Stimulated activated CD8-positive, alpha-beta memory T cell treated with anti-CD3 and anti-CD28 coated beads, Interleukin-4, amount 100 ng/mL, for 4 hours (primary cell): ENCODE measurements at places on chromosomes 2 and 18.

DNA sequence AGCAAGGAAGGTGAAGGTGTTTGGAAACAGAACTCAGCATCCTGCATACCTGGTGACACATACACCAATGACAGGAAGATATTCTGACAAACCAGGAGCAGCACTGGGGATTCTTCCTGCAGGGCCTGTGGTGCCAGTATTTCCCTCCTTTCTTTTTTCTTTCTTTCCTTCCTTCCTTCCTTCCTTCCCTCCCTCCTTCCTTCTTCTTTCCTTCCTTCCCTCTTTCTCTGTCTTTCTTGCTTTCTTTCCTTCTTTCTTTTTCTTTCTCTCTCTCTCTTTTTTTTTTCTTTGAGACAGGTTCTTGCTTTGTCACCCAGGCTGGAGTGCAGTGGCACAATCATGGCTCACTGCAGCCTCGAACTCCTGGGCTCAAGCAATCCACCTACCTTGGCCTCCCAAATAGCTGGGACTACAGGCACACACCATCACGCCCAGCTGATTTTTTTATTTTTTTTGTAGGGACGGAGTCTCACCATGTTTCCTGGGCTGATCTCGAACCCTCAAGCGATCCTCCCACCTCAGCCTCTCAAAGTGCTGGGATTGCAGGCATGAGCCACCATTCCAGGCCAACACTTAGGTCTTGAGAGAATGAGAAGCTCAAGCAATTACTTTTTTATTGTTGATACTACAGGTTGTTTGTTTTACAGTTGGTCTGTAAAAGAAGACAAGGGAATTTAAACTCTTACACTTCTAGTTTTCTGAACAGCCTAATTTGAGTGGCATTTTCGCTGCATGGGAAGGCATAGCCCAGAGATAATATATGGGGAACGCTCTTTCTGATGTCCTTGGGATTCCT lies 54.7 kb upstream of the GATA6 start:
- no peak for DNase-seq

GRCh38 chr2:41941831-41942230 lies 106.0 kb upstream of the PKDCC start:
- no peak for DNase-seq

- no peak for DNase-seq
Observed at GRCh38 chr2:57370882-57371585, 675.6 kb upstream of the VRK2 start.

GRCh38 chr18:53887447-53887846 lies 337.0 kb downstream of the MBD2 start:
- no peak for DNase-seq

GRCh38 chr2:207860685-207861084 lies 91.0 kb upstream of the FZD5 start:
- DNase-seq = no peak

DNA sequence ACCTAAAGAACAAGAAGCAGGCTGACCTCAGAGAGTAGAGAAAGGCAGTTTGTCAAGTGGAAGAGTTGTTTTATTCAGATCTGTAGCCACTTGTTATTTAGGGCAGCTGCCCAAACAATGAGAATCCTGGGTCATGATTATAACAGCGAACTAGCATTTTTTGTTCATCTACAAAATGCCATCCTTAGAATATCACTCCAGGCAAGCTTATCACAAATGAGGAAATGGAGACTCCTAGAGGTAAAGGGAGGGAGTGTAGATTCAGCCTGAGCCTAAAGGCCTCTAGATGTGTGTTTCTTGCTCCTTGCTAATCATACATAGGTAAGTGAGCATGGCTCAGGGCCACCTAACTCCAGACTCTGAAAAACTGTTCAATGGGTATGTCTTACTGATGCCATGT lies 126.1 kb downstream of the HNMT start:
- no peak for DNase-seq

GRCh38 chr2:197934934-197935289 lies 130.5 kb downstream of the PLCL1 start:
- no peak for DNase-seq

DNA sequence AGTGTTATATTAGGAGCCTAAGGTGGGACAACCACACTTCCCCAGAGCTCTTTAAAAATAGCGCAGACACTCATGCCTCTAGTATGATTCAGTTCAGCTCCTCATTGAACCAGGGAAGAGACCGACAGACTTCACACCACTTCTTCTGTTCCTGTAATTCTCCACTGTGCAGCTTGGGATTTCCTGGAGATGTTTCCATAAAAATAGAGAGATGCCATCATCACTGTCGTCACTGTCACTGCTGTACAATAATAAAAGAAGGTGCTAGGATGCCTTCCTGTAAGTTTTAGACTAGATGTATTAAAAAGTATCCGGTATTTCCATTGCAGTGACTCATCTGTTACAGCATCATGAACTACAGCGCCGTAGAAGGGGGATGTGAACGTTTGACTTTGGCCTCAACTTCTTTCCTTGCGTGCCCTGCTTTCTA lies 110.9 kb downstream of the FAM210A start:
- no peak for DNase-seq

DNA sequence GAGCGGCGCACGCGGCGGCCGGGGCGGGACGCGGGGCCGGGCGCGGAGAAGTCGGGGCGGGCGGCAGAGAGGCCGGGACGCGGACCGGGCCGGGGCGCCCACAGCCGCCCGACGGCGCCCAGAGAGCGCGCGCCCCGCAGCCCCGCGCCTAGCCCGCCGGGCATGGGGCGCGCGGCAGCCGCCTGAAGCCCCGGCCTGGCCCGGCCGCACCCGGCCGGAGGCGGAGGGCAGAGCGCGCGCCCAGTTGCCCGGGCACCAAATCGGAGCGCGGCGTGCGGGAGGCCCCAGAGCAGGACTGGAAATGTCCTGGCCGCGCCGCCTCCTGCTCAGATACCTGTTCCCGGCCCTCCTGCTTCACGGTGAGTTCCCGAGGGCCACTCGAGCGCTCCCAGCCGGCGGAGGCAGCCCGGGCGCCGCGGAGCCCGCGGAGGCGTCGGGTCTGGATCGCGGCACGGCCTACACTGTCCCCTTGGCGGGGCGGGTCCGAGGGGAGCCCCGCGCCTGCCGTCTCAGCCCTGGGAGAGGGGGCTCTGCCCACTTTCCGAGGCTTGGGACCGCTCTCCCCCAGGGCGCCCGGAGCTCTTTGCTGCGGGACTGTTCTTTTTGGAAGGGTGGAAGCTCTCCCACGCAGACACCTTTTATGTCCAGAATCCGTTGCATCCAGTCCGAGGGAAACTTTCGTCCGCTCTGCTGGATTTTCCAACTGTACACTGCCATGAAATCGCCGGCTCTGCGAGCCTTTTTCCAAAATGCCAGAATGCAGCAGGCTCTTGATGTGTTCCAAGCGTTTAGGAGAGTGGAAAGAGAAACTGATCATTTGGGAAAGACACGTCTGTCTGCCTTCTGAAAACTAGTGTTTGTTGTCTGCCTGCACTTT lies 484 bp downstream of the APCDD1 start:
- no peak for DNase-seq

- DNase-seq = no peak
Observed at GRCh38 chr2:23645230-23645808, 260.3 kb downstream of the KLHL29 start.

DNA sequence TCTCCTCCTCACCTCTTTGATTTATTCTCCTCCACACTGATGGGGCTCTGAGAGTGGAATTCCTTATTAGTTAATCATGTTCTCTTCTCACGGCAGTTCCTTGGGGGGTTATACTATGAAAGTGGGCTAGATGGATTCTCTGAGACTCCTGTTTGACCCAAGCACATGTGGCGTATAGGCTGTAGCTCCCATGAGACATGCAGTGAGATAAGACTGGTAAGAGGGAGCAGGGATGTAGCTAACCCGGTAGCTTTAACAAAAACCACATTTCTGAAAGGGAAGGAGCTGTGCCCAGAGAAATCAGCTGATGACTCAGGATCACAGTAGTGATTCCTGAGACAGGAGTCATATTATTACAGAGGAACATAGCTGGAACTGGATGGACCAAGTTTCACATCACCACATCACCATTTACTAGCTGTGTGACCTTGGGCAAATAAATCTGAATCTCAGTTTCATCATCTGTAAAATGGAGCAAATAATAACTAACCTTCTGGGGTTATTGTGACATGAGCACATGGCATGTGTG lies 82.9 kb downstream of the CRIM1 start:
- no peak for DNase-seq

DNA sequence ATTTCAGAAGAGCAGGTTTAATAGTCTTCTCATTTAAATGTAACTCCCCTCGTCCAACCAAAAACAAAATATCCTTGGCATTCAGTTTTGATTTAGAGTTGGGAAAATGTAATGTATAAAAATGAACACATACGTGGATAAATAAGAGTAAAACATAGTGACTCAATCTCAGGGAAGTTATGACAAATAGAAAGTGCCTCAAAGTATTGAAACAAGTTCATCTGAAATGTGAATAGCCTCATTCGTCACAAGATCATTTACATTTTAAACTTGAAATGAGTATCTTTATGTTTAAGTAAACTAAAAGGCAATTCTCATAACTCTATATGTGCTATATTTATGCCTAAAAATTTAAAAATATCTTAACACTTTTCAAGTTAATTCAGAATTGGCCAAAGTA lies 122.2 kb upstream of the SMAD7 start:
- DNase-seq = no peak

DNA sequence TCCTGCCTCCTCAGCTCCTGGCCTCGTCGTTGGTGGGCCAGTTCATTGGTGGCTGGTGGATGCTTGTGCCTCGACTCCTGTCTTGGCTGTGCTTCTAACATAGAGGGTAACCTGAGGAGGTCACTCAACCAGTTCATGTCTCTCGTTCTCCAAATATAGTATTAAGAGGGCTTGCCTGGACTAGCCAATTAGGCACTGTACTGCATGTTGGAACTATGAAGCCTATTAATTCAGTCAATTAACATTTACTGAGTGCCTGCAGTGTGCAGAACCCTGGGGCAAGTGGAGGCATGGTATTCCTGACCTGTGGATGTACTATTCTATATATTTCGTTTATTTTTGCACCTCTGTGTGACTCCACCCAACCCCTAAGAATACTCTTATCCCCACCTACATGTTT lies 89.9 kb upstream of the PELI1 start:
- no peak for DNase-seq

- no peak for DNase-seq
Observed at GRCh38 chr2:142668420-142668819, 209.0 kb upstream of the KYNU start.

DNA sequence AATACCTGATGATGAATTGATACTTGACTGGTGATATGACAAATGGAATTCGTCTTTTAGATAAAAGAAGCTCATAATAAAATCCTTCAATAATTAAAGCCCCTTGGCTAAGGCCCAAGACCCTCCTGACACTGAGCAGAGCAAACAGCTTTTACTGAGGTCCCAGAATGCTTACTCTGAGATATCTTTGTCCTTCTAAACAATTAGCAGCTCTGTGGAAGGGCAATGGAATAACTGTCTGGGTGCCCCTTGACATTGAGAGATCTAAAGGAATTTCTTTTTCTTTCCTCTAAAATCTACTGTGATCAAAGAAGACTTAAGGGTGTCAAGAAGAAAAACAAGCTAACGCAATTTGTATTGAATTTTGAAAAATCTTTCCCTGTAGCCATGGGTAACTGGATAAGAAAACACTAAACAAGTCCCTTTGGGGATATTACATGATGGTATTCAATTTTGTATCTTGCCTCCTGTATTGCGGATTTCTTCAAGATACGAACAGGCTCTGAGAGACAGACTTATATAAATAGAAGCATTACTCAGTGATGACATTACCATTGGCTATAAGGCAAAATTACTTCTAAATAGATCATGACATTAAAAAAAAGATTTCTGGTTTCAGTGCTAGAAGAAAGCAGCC lies 128.8 kb downstream of the MREG start:
- DNase-seq = no peak

DNA sequence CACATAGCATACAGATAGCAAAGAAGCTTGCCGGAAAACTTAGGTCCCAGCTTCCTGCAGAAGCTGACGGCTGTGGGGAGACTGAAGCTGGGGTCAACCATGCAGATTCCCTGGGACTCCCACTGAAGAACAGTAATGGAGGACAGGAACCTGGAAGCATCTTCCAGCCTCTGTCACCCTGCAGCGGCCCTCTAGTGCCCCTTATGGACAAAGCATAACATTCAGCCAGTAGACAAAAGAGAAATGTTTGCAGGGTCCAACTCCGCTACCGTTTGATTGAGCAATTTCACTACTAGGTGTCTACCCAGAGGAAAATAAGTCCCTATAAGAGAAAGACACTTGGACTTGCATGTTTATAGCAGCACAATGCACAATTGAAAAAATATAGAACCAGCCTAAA lies 460.6 kb downstream of the CNTNAP5 start:
- no peak for DNase-seq

DNA sequence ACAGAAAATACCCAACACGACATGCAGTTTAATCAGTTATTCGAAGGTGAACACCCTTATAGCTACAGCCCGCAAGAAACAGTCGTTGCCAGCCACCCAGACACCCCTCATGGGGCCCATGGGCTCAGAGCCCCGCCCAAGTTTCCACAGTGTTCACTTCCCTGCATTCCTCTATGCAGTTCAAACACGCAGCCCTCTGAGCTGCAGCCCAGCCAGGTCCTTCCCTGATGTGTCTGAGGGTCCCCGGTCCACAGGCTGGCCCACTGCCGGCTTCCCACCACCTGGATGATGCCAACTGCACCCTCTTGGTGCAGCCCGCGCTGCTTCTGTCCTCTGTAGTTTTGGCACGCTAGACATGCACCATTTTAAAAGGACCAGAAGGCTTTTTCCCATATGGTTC lies 87.4 kb downstream of the ZNF516 start:
- DNase-seq = no peak

- no peak for DNase-seq
Observed at GRCh38 chr2:190477661-190478454, 56.7 kb downstream of the NEMP2 start.

DNA sequence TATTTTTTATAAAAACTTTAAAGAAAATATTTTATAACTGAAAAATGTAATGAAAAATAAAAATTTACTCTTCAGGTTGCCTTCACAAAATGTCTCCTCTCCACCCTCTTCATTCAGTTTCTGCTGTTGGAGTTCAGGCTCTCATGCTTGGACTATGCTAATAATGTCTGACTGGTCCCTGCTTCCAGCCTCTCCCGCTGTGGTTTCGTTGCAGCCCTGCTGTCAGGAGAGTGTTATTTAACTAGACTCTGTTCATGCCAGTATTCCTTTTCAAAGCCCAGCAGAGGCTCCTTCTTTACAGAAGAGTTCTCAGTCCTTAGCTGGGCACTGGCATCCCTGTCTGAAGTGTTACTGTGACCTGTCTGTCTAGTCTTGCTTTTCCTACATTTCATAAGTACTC lies 40.4 kb downstream of the CLIP4 start:
- DNase-seq = no peak

DNA sequence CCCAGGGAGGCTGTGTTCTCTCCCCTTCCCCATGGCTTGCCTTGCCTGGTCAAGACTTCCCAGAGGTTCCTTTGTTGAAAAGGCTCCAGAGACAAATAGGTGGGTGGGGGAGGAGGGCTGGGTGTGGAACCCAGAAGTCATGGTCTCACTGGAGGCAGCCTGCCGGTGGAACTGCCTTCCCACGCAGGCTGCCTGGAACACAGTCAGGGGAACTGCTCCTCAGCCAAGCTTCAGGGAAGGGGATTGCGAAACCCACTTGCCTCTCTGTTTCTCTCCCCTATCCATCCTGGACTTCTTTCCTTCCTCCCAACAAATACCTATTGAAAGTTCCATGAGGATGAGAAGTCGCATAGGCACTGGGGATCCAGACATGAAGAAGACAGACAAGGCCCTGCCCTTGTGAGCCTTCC lies 31.6 kb downstream of the MARCO start:
- DNase-seq = no peak
